Hair follicle dermal papilla cell (primary cell): ENCODE measurements at places on chromosomes 16 and 17. TPM values are rescaled to one million over a fixed set of nuclear protein-coding genes. Genes with fewer than 3 reads are reported as not detected.

The ZNF469 gene
- 1.9 and 3.1 TPM in 2 replicates for total RNA-seq

The RBFOX1 gene
- total RNA-seq, result not detected in 2 replicates

The TAT gene
- total RNA-seq, result under 0.01 and 0.16 TPM in 2 replicates

The SOST gene
- total RNA-seq, result 0.16 TPM in 1 of 2 replicates, not detected in the other

The KRTAP4-9 gene
- total RNA-seq, result not detected in 2 replicates

The STX4 gene
- 17.4 and 22.0 TPM in 2 replicates for total RNA-seq

The GRIN2A gene
- under 0.01 TPM in 1 of 2 replicates, not detected in the other for total RNA-seq

The LDHD gene
- total RNA-seq, result 4.5 and 6.4 TPM in 2 replicates

The TBC1D26 gene
- under 0.01 TPM in 1 of 2 replicates, not detected in the other for total RNA-seq

The MMP15 gene
- 3.6 and 4.1 TPM in 2 replicates for total RNA-seq

The KRTAP9-8 gene
- total RNA-seq, result not detected in 2 replicates

The ZFP90 gene
- 37.5 and 46.5 TPM in 2 replicates for total RNA-seq

The TMEM92 gene
- not detected in 2 replicates for total RNA-seq

The TLCD1 gene
- total RNA-seq, result 3.9 and 4.9 TPM in 2 replicates

The GPR142 gene
- not detected in 2 replicates for total RNA-seq

The GNG13 gene
- not detected in 2 replicates for total RNA-seq

The KRT9 gene
- total RNA-seq, result not detected in 2 replicates

The PRSS27 gene
- total RNA-seq, result 1.8 and 1.9 TPM in 2 replicates

The VTN gene
- not detected in 2 replicates for total RNA-seq

The CCL17 gene
- total RNA-seq, result not detected in 2 replicates

The SERPINF2 gene
- under 0.01 TPM in 1 of 2 replicates, not detected in the other for total RNA-seq

The SLFN13 gene
- total RNA-seq, result 0.85 and 1.1 TPM in 2 replicates

The CDIP1 gene
- total RNA-seq, result 17.8 and 18.5 TPM in 2 replicates

The KRTAP2-1 gene
- not detected in 2 replicates for total RNA-seq
